ENCODE measurements at places on chromosomes 13 and 19.

GRCh38 chr19:5086230-5086629 lies 117.3 kb downstream of the KDM4B start:
- no peak for DNase-seq

DNA sequence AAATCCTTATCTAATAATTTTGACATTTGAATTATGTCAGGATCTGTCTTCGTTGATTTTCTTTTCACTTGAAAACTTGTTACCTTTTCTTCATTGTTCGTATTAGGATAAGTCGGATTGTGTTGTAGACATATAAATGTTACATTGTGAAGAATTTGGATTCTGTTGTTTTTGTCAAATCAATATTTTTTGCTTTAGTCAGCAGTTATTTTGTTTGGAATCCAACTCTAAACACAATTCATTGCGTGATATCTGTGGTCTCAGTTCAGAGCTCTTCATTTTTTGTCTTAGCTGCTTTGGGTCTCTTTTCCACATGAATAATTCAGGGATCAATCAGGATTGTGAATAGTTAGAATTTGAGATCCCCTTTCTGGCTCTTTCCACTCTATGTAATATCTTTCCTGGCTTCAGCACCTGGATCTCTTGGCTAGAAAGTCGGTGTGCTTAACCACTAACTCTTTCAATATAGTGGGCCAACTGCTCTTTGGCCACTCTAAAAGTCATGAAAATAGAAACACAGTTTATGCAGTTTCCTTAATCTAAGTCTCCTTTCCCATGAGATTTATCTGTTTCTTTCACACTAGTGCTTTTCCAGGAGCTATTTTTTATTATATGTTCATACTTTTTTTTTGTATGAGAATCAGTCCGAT lies 2494.2 kb upstream of the PCDH20 start:
- DNase-seq: no peak

GRCh38 chr13:111288276-111288675 lies 32.2 kb upstream of the TEX29 start:
- DNase-seq: no peak

DNA sequence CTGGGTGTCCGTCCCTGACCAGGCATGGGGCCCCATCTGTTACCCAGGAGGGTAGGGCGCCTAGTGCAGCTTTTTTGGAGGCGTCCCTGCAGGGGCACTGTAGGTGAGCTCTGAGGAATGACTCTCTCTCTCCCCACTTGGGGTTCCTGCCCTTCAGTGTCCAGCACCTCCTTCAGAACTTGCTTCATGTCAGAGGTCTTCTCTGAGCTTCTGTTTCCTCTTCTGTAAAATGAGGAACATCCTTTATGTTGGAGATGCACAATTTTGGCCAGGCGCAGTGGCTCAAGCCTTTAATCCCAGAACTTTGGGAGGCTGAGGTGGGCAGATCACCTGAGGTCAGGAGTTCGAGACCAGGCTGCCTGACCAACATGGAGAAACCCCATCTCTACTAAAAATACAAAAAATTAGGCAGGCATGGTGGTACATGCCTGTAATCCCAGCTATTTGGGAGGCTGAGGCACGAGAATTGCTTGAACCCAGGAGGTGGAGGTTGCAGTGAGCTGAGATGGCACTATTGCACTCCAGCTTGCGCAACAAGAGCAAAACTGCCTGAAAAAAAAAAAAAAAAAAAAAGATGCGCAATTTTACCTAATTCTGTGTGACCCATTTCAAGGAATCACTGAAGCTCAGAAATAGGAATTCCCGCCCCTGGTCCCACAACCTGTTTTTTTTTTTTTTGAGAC lies 15.2 kb upstream of the PIK3R2 start:
- DNase-seq: no peak

GRCh38 chr13:94914895-94915294 lies 202.6 kb upstream of the SOX21 start:
- no peak for DNase-seq

- no peak for DNase-seq
Observed at GRCh38 chr19:10601999-10602329, 14.9 kb upstream of the AP1M2 start.

DNA sequence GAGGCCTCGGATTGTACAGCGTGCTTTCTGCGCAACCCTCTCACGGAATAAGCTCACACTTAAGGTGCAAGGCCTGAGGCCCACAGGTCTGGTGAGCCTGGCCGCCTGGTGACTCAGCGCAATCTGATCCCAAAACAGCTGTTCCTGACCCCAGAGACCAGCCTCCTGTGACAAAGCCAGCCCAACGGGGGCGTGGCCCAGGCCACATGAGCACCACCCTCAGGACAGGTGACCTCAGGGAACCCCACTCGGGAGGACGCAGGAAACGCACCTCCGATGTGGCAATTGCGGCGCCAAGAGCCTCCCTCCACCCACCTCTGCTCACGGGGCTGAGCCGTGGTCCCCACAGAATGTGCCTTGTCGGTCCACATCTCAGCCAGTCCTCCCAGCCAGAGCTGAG lies 26.4 kb downstream of the GRTP1 start:
- DNase-seq: no peak

- no peak for DNase-seq
Observed at GRCh38 chr13:41075034-41075433, 13.7 kb downstream of the WBP4 start.

GRCh38 chr19:4327252-4327876 lies 11.3 kb downstream of the STAP2 start:
- DNase-seq: no peak

DNA sequence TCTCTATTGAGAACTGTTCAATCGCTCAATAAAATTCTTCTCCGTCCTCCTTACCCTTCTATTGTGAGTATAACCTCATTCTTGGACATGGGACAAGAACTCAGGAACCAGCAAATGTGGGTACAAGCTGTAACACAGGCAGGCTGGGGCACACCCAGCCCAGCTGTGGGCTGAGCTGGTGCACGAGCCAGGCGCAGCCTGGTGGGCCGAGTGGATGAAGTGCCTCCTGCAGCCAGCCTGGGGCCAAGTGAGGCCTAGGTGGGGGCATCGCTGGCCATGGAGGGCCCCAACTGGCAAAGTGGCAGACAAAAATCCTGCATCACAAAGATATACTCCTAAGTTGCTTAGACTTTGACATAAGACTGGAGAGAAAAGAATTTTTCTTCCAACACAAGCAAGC lies 57.9 kb upstream of the DIAPH3 start:
- no peak for DNase-seq

GRCh38 chr19:33667881-33668280 lies 46.1 kb downstream of the CHST8 start:
- DNase-seq: peak; percentile 12

DNA sequence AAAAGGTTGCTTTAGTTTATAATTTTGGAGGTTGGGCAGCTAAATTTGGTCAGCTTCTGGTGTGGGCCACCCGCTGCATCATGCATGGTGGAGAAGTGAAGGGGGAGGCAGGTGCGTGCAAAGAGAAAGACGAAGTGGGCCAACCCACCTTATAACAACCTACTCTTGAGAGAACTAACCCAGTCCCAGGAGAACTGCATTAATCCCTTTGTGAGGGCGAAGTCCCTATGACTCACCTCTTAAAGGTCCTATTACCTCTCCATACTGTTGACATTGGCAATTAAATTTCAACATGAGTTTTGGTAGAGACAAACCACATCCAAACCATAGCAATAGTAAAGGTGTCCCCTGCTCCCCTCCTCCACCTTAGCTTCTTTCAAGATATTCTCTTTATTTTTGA lies 7.7 kb upstream of the FGF9 start:
- DNase-seq: peak; percentile 94

DNA sequence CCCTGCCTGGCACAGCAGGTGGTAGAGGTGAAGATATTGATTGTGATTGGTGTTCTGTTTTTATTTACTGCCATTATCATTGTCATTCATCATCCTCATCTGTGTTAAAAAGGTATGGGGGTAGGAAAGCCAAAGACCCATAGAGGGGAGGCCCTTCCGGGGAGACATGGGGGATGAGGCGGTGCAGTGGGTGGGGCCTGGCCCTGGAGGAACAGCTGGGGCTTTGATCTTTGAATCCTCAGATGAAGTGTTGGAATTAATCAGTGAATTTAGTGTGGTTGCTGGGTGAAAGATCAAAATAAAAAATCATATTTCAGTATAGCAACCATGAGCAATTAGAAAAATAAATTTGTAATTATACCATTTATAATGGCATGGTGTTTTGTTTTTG lies 7.4 kb downstream of the PTH2 start:
- DNase-seq: no peak

DNA sequence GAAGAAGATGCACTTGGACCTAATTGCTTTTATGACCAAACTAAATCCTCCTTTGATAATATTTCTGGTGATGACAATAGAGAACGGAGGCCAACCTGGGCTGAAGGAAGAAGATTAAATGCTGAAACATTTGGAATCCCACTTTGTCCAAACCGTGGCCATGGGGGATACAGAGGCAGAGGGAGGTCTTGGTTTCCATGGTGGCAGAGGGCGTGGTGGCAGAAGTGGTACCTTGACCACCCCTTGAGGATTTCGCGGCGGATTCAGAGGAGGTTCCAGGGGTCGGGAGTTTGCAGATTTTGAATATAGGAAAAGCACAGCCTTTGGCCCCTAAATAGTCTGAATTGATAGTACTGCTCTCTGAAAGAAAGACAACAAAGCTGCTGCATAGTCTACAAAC lies 7.2 kb upstream of the LILRB3 start:
- no peak for DNase-seq

DNA sequence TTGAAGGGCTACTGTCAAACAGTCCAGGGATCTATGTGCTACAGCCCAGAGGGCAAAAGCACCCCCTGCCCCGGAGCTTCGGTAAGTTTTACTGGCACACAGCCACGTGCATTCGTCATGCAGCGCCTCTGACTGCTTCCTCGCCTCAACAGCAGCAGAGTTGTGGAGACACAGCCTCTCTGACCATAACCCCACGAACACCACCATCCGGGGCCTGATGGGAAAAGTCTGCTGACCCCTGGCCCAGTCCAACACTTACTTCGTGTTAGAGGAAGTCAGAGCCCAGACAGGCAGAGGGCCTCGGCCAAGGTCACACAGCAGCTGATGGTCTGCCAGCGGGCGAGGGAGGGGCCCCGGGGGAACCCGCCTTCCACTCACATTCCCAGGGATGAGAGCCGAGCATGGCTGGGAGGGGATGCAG lies 5.1 kb downstream of the CBARP start:
- no peak for DNase-seq

- no peak for DNase-seq
Observed at GRCh38 chr13:60326273-60326672, 70.7 kb upstream of the TDRD3 start.

DNA sequence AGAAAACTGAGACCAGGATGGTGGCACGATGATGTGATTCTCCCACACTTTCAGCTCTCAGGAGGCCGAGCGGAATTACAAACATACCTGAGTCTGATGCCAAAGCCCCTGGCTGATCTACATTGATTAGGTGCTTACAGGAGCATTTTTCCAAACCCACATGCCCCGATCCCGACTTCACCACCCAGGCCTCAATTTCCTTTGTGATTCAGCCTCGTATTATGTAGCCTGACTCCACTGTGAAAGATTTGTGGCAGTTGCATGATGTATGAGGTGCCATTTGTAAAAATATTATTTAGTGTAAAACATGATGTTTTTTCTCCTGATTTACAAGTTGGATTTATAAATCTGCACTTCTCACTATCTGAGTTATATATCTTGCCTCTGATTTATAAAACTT lies 118.0 kb downstream of the TSHZ3 start:
- no peak for DNase-seq

DNA sequence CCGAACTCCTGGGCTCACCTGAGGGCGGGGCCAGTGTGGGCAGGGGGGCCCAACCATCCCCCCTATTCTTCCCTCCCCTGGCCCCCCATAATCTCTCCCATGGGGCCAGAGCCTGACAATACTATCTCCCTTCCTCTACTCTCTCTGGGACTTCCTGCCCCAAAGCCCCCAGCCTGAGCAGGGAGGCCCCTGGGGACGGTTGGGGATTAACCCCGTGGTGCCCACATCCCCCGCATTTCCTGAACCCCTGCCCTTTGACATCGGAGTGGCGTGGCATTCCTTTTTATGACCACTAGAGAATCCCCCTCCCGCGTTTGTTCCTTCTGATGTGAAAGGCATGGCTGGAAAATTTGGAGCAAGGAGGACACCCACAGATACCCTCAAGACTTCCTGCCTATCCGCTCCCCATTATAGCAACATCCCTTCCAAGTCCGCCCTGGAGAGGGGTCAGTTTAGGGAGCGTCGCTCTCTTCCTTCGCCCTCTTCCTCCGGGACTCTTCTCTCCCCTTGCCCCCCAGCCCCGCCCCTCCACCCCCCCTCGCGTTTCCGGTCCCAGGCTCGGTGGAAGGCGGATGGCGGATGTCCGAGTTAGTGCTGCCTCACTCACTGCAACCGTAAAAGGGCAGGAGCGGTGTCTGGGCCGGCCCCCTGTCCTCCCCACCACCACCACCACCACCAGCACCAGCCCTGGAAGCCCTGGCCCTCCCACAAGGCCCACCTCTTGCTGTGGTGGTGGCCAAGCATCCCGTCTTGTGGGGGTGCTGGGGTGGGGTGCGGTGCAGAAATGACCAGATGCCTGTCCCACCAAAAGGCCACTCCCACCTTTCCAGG lies 1.8 kb downstream of the VASP start:
- no peak for DNase-seq

- DNase-seq: no peak
Observed at GRCh38 chr13:68078874-68079273, 848.7 kb upstream of the PCDH9 start.

DNA sequence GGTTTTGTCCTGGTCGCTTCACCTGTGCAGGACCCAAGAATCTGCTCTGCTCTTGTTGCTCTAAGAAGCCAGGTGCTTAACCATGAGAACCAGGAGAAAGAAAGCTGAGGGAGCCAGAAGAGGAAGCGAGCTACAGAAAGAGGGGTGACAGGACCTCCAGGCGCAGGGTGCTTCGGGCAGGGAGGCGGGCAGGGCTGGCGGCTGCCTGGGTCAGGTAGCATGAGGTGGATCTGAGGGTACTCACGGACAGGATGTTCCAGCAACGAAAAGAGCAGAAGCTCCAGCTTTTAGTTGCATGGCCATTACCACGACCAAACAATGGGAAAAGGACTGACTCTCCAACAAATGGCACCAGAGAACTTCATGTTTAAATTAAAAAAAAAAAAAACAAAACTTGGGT lies 59.9 kb downstream of the ZNF724 start:
- DNase-seq: no peak

DNA sequence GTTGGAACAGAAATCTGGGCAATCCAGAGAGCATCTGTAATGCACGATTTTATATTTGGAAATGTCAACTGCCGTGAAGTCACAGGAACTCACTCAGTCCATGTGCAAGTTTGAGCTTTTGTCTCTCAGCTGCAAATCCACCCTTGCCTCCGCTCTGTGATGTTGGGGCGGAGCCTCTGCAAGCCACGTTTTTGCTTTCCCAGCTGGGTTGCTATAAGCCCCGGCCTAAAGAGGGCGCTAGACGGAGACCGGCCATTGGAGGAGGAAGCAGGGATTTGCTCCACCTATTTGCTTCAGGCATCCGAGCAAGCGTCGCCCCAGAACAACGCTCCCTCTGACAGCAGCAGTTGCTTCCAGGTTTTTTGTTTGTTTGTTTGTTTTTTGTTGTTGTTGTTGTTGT lies 56.2 kb downstream of the TRPM4 start:
- no peak for DNase-seq

- no peak for DNase-seq
Observed at GRCh38 chr13:24986826-24987225, 109.1 kb upstream of the PABPC3 start.

Measured in NCI-H1436 treated with DMSO at 0.1 percent for 48 hours (cell line).